Activated T-cell treated with anti-CD3 and anti-CD28 coated beads, Interleukin-2, amount 50 U/mL, for 48 hours (primary cell): ENCODE measurements at places on chromosomes 7 and 10.
A peak's percentile ranks its signal among the peaks of the same experiment; 100 is the strongest.

GRCh38 chr10:91865562-91866081 is 43.7 kb downstream of the FGFBP3 start:
- no peak for DNase-seq

DNA sequence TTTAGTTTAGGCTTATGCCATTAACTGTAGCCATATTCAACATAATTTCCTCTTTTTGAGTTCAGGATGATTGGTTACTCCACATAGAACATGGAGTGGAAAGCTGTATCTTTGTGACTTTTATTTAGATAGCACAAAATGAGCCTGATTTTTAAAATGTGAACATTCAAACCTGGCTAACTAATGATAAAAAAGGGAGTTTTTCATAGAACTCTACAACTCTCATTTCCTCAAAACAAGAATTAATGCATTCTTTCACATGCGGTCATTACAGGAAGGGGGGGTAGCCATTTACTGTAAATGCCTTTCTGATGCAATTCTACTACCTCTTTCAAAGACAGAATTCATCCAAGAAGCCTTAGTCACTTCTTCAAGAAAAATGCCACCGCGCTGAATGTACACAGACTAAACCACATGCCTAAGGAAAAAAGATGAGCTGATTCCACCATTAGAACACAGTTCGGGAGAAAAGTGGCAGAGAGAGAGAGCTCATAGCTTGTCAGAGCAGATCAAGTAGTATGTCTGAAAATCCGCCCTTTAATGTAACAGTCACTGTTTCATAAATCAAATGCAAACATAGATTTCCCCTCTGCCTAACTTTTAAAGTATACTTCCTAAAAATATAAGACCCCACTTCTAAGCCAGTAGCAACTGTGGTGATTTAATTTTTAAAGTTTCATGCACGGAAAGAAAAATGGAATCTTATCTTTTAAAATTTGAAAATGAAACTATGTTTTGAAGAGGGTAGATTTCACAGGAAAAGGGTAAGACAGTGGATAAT is 226.4 kb upstream of the KLF14 start:
- DNase-seq: no peak

GRCh38 chr10:68133523-68133922 is 24.2 kb downstream of the MYPN start:
- no peak for DNase-seq

DNA sequence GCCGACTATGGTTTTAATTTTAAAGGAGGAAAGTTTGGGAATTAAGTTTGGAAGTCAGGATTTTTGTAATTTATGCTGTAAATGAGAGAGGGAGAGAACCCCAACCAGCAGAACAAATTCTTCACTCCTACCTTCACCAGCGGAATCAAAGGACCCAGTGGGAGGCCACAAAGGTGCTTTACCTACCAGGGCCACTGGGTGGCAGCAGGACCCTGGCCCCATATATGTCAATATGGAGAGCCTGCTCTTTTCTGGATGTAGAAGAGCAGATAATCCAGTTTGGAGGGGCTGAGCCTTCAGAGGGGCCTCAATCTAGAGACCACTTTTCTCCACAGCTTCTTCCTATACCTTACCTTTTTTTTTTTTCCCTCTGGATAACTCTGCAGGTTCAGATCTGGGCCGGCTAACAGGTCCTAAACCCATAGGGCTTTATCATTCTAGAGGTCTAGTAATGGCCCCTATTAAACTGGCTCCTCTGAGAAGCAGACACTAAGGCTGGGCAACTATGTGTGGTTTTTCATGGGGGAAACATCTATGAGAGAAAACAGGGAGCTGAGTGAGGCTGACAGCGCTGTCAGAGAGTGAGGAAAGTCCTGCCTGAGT is 8.5 kb upstream of the SCD start:
- DNase-seq: peak; percentile 89

- no peak for DNase-seq
Observed at GRCh38 chr7:82044497-82045080, 274.7 kb upstream of the HGF start.

GRCh38 chr7:135405969-135406368 is 103.9 kb downstream of the CNOT4 start:
- no peak for DNase-seq

- DNase-seq: no peak
Observed at GRCh38 chr10:48512861-48513260, 92.0 kb downstream of the ARHGAP22 start.

- DNase-seq: no peak
Observed at GRCh38 chr10:49081547-49082275, 33.6 kb downstream of the VSTM4 start.

GRCh38 chr7:36018816-36019484 is 134.1 kb upstream of the EEPD1 start:
- DNase-seq: no peak

DNA sequence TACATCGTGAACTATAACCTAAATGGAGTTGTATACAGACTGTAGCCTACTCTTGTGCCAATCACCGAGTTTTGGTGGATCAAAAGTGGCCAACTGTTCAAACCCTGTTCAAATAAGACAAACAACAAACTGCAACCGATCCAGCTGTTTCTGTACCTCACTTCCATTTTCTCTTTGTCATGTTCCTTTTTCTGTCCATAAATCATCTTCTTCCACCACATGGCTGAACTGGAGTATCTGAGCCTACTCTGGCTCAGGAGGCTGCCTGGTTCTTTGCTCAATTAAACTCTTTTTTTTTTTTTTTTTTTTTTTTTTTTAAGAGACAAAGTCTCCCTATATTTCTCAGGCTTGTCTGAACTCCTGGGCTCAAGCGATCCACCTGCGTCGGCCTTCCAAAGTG is 59.0 kb upstream of the NPVF start:
- no peak for DNase-seq

DNA sequence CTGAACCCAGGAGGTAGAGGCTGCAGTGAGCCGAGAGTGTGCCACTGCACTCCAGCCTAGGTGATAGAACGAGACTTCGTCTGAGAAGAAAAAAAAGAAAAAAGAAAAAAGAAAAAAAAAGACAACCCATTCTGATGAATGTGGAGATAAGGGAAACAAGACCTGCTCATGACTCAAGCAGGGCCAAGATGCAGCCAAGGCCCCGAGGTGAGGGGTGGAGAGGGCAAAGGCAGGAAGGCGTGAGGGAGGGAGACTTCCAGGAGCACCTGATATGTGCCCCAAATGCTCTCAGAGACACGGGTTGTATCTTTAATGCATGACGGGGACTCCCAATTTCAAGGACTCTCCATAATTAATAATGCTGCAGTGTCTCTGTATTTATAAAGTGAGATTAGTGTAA is 134.6 kb downstream of the PIP4K2A start:
- DNase-seq: no peak

- DNase-seq: no peak
Observed at GRCh38 chr7:136528329-136528728, 340.1 kb upstream of the CHRM2 start.

DNA sequence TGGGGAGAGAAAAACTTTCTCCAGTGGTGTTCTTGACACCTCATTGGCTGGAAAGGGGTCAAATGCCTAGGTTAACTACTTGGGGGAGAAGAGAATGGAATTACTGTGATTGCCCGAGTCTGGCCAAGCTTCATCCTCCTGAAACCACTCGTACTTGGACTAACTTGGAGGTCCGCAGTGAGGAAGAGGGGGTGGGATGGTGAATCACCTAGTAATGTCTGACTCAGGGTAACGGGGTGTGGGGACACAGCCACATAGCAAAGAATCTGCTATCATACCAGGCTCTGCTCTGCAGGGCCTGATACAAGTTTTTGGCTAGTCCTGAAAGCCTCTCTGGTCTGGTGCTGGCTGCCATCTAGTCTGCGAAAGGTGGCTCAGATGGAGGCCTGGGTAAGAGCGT is 190.9 kb downstream of the RPS24 start:
- no peak for DNase-seq

GRCh38 chr7:105742787-105743186 is 133.6 kb downstream of the ATXN7L1 start:
- DNase-seq: no peak

- DNase-seq: no peak
Observed at GRCh38 chr10:17771017-17771416, 19.0 kb downstream of the TMEM236 start.

DNA sequence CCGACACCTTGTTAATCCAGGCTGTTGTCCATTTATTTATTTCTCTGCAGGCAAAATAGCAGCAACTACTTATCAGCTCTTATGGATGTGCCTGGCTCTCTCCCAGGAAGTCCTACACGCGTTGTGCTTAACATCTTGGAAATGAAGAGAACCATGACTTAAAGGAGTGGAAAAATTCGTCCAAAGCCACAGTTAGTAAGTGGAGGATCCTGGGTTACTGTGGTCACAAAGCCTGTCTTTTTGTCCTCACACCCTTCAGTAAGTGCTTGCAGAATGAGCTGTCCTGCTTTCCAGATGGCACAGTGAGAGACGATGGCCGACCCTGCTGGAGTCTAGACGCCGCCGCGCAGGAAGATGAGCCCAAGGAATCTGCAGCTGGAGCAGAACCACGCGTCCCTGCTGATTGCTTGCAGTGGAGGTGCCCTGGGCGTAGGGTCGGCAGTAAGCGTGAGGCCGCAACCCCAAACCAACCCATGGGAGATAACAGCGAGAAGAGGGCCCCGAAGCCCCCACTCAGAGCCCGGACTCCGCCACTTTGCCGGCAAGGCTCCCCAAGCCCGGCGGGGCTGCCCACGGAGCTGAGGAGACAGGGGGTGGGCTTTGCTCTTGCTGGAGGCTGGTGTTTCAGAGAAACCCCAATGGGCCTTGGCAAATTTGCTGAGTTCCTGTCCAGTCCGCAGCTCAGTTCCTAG is 178.6 kb downstream of the CXCL12 start:
- DNase-seq: no peak

DNA sequence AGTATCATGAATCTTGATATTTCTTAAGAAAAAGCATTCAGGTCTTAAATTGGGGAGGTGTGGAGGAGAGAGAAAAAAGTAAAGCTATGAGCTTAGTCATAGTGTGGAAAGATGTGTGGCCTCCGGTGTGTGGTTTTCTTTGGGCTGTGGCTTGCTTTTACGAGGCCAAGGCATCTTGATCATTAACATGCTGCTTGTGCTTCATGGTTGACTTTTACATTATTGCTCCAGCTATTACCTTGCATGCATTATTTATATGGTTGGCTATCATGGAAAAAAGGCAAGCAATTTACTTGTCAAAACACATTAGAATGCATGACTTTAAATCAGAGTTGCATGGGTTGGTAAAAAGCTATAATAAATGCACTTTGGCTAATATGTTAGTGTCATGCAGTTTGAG is 300.7 kb upstream of the ADARB2 start:
- no peak for DNase-seq

GRCh38 chr10:94413361-94413760 is 11.0 kb downstream of the TBC1D12 start:
- DNase-seq: no peak

- no peak for DNase-seq
Observed at GRCh38 chr7:95525503-95525902, 39.8 kb downstream of the ASB4 start.

DNA sequence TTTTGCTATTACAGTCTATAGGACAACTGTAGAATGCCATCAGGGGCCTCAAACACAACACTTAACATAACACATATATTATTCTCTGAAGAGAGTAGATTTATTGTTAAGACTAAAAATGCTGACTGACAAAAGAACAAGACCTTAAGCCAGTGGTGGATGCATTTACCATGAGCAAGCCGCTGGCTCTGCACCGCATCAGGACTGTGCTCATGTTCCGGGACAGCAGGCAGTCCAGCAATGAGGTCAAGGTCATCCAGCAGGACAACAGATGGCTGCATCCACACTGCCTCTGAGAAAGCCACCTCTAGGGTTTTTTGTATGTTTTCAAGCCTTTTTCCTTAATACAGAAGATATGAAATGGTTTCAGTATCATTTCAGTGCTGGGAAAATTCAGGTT is 23.8 kb downstream of the PEX1 start:
- no peak for DNase-seq

DNA sequence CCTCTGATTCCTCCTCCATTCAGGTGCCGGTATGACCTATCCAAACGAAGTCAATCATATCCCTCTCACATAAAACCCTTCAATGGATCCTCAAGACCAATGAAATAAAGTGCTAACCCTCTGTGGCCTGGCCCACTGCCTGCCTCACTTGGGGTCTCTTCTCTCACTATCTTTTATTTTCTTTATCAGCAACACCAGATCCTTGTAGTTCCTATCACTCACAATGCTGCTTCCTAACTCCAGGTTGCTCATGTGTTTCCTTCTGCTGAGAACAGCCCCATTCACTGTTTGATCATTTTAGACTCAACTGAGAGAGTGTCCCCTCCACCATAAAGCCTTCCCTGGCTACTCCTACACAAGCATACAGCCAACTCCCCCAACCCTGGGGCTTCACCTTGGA is 180.6 kb downstream of the DOCK4 start:
- DNase-seq: no peak

GRCh38 chr10:16184096-16184597 is 252.7 kb upstream of the PTER start:
- no peak for DNase-seq

DNA sequence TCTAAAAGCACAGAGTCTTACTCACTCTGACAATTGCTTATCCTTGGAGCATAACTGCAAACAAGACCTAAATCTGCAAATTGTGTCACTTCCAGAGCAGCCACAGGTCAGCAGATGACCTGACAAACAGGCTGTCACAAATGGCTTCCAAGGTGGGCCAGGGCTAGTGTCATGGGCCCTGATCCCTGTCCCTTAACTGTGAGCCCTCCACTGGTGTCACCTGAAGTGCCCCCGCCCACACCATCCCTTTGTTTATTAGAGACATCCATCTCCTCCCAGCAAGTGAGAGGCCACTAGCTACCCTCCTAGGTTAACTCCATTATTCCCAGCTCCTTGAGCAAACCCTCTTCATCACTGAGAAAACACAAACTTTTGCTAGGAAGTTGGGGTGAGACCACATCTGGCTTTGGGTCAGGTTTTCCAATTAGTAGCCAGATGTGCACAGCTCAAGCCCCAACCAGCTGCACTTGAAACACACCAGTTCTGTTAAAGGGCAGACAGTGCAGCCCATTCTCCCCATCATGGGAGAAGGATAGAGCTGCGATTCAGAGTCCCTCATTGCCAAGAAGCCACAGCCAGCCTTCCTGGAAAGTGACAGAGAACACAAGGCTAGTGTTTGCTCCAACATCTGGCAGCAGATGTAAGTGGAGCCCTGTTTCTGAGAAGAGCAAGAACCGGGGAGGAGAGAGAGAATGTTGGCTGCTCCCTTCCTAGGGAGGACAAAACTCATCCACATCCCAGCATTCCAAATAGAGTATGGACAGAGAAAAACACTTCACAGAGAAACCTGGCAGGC is 75.7 kb upstream of the NANOS1 start:
- no peak for DNase-seq

- no peak for DNase-seq
Observed at GRCh38 chr7:40230101-40230500, 95.3 kb downstream of the SUGCT start.

GRCh38 chr10:122147663-122148062 is 123.4 kb upstream of the BTBD16 start:
- DNase-seq: no peak

GRCh38 chr10:78559661-78560340 is 509.0 kb upstream of the ZMIZ1 start:
- no peak for DNase-seq

- no peak for DNase-seq
Observed at GRCh38 chr7:122588621-122589020, 110.3 kb downstream of the RNF133 start.

- no peak for DNase-seq
Observed at GRCh38 chr10:89963451-89964102, 262.2 kb downstream of the KIF20B start.

GRCh38 chr10:125455431-125455830 is 227.5 kb downstream of the TEX36 start:
- DNase-seq: no peak
